ENCODE measurements at places on chromosomes 5 and 9.

DNA sequence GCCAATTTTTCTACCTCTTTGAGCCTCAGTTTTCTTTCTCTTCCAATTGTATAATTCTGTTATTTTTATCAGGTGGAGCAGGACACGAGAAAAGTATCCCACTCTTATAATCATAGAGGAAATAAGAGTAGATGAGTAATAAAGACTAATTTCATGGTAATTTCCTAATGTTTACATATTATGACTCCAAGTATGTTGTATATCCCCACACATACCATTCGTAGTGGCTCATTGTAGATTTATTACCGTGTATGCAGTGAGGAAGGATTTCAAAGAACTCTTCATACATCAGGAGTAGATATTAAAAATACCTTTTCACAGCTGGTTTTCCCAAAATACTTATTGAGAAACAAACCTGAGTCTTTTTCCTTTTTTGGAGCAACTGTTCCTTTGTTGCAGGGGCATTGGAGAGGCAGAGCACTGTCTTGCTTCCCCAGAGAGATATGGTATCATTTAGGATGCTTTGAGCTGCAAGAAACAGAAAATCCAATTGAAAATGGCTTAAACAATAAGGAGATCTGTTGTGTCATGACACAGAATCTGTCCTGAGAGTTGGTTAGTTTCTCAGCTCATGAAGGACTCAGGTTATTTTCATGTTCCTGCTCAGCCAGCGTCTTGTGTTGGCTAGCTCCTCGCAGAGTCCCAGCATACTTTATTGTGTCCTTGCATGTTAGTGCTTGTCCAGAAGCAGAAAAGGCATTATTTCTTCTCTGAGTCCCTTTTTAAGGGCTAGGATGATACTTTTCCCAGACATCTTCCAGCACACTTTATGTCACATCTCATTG lies 291.2 kb downstream of the ARHGAP26 start:
- DNase-seq = no peak

DNA sequence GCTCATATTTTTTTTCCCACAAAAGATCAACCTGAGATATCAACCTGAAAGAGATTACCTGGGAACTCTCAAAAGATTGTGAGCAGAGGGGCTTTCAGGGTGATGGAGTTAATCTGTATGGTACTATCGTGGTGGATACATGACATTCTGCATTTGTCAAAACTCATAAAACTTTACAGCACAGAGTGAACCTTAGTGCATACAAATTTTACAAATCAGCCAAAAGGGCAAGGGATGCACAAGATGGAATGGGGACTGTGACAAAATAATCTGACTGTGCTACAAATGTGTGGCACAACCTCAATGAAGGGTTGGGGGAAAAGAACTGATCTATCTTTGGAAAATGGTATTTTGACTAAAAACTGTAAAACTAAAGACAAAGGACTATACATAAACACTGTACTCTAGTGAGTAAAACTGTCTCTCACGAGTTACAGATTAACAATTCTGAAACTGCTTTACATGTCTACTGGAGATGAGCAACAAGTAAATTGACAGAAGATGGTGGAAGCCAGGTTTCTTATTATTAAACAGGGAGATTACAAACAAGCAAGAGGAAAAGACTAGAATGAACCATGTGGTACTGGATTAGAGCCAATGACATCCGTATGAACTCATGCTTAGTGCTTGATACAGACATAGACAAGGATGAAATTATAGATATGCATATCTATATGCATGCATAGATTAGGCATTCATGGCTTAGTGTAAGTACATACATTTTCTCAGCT lies 24.8 kb upstream of the RLN1 start:
- DNase-seq = no peak

DNA sequence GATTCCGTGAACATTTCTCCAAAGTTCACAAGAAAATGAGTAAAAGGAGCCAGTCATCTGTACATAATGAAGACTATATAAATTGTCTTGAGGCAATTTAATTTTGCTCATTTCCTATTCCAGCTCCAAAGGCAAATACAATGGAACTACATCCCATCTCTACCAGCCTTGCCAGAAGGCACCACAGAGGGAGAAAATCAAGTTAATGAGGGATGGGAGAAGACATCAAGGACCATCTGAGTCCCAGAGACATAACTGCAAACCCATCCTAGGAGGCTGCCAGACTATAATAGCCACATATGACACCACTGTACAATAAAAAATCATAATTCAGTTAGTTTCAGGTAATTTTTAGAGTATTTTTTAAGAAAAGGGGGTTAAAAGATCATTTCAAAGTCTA lies 136.3 kb upstream of the RGMB start:
- DNase-seq = no peak

GRCh38 chr5:140106101-140106500 lies 7.8 kb upstream of the PURA start:
- DNase-seq = no peak

DNA sequence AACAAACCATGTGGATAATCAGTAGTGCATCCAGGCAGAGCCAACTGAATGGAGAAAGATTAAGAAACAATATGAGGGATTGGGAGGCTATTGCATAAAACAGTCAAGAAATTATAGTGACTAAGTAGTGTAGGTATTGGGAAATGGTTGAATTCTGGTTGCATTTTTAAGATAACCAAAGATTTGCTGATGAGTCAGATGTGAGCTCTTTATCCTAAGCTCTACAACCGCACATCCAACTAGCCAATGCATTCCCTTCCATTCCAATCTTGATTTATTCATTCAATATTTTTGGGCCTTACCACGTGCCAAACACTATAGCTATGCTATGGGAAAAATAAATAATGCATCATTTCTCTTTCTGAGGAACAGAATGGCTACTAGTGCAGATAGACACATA lies 524.5 kb upstream of the RGMB start:
- DNase-seq = no peak

Data from stimulated activated CD4-positive, alpha-beta T cell treated with anti-CD3 and anti-CD28 coated beads, Interleukin-15, amount 100 ng/mL, for 48 hours (primary cell).